ENCODE measurements at places on chromosomes 7 and 10.

DNA sequence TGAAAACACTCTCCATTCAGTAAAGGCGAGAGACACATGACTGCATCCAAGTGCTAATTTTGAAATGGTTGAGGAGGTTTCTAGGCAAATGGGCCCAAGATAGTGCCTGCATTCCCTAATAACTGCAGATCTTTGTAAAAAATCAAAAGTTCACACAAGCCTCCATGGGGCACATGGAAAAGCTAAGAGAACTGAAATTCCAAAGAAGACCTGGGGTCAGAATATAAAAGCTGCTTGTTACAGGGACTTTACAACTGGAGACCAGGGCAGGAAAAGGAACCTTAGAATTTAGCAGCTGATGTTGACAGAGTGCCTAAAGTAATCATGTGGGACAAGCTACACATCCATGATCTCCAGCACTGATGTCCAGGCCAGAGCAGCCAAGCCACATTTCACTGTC lies 10.0 kb upstream of the ABI1 start:
- DNase-seq = no peak

DNA sequence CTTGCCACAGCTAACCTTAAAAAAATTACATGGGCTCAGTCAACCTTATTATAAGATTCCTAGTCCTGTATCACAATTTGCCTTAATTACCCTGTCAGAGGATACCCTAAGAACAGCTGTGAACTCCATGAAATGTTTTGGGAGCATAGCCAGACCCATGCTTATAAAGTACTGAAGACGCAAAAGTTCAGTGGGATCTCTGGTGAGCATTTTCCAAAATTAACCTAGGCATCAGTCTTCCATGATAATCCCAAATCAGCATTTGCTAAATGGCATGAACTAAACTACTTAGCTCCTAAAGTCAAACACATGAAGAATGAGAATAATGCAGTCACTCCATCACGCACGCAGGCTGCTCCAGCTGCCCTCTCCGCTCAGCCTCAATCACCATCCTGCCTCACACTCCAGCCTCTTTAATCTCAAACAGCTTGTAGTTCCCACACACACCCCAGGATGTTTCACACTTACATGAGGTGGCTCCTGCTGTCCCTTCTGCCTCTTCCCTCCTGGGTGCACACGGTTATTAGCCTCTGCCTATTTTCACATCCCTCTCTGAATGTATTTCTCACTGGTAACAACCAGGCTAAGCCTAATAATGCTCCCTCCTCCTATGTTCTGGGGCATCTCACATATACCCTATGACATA lies 15.3 kb downstream of the IGF2BP3 start:
- no peak for DNase-seq

- no peak for DNase-seq
Measured at GRCh38 chr7:151242159-151243044, 6.1 kb downstream of the SMARCD3 start.

- DNase-seq = no peak
Measured at GRCh38 chr10:120971671-120972070, 120.5 kb downstream of the WDR11 start.

DNA sequence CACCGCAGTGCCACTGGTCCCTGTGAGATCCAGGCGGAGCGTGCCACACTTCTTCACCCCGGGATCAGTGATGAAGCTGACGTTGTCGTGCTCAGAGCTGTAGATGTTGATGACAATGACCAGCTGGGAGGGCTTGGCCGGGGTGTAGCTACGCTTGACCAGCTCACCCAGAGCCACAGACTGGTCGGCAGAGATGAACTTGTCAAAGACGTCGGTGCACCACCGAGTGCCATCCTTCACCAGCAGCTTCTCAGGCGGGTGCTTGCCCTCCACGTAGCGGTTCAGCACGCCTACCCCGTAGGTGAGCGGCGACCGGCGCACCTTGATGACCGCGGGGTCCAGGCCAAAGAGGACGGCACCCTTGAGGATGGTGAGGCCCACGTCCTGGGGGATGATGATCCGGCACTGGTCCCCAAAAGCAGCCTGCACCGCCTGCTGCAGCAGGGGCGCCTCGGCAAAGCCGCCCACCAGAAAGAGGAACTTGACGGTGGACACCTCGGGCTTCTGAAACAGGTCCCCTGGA lies 54.2 kb downstream of the PNLIPRP2 start:
- no peak for DNase-seq

DNA sequence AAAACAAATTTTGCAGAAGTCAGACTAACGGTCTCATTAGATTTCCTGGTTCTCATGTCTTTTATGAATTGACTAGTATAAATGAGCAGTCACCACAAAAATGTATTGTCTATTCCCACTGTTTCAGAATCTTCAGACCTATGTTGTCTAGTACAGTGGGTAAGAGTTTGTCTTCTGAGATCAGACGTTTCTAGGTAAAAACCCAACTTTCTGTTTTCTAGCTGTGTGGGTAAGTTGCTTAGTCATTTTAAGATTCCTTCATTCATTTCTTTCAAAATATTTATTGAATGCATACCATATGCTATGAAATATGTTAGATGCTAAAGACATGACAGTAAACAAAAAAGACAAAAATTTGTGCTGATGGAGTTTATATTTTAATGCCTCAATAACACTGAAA lies 156.3 kb downstream of the POLR1F start:
- DNase-seq = no peak

- DNase-seq = no peak
Measured at GRCh38 chr7:77729574-77730348, 33.5 kb downstream of the RSBN1L start.

All from midbrain (tissue), 1 donor.